Nephron progenitor cell (in vitro differentiated cells): ENCODE measurements at places on chromosomes 1 and 21.

GRCh38 chr1:203302894-203303293, 2.4 kb upstream of the BTG2 start:
- DNase-seq: no peak

- DNase-seq: no peak
Measured at GRCh38 chr1:223374064-223374610, 10.2 kb upstream of the SUSD4 start.

- DNase-seq: no peak
Measured at GRCh38 chr1:243734308-243734695, 115.7 kb downstream of the AKT3 start.

- DNase-seq: no peak
Measured at GRCh38 chr1:119331915-119332314, 36.7 kb upstream of the HAO2 start.

DNA sequence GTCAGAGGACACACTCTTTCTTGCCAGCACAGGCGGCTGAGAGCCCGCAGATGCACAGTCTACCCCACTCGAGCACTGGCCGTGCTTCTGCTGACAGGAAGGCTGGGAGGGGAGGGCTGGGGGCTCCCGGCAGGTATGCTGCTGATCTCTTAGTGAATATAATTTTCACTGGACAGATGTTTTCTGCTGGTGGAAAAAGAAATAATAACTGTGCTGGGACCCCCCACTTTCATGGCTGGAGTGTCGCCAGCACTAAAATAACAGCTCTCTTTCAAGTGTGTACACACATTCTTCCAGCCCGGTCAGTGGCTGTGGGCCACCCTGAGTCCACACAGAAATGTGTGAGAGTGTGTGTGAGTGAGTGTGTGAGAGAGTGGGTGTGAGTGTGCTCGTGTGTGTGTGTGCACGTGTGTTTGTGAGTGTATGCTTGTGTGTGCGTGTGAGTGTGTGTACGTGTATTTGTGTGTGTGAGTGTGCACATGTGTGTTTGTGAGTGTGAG, 167.7 kb upstream of the USP24 start:
- no peak for DNase-seq

DNA sequence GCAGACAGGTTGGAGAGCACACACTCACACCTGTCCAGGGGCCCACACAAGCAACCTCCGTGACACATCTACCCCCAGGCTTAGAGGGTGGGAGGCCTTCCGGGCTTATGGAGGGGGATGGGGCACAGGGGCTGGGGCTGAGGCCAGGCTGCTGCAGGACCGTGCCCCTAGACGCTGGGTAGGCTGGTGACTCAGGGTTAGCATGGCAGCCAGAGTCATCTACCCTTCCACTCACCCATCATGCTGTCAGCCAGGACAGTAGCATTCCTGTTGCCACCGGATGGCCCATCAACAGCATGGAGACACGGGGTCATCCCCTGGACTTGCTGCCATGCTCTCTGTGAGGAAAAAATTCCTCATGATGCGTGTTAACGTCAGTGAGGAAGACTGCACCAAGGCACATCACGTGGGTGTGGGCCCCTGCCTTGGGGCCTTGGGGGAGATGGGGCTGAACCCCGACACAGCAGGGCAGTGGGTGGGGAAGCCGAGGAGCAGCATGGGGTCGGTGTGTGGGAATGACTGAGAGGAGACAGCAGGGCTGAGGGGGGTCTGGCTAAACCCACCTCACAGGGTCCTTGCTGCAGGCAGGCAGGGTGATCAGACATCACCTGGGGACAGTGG, 52.8 kb downstream of the WNT9A start:
- no peak for DNase-seq

DNA sequence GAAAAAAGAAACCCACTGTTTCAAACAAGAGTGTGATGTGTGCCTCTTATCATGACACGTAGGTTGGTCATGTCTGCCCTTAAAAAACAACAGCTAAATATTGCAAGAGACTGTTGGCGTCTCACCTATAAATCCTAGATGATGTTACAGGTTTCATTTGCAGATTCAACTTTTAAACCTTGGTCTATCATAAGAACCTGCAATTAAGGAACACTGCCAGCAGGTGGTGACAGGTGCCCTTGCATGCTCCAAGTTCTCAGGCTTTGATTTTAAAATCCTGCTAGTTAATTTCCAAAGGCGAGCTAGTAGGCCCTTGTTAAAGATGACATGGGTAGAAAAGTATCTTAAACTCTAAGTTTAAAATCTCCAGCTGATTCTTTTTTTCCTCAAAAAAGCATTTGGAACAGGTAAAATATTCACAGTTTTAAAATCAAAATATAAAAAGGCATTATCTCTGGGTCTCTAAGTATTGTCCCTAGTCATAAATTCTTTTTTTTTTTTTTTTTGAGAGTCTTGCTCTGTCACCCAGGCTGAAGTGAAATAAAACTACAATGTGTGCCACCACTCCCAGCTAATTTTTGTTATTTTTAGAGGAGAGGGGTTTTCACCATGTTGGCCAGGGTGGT, 39.1 kb downstream of the CLSTN1 start:
- DNase-seq: peak; percentile 44

DNA sequence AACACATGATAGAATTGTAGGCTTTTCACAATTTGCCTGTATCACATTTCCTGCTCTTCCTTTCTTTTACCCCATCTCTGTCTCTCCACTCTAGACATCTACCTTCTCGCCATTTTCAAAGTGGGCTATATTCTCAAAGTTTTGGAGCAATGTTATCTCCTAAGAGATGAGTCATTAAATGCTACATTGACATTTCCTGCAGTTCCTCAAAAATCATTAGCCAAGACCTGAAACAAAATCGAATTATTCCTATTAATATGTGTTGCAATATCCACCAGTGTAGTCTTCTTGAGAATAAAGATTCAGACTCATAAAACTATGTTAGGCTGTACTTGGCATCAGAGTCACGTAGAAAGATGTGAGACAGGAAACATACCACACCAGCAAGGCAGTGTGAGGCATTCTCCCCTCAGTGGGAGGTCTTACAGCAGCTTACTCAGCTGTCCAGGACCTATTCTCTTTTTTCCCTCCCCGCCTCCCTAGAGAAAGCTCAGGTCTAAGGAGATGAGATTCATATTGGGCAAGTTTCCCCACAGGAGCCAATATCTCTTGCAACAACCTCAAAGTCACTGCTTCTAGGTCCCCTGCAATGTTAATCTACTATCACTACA, 38.8 kb downstream of the FRRS1 start:
- DNase-seq: no peak

DNA sequence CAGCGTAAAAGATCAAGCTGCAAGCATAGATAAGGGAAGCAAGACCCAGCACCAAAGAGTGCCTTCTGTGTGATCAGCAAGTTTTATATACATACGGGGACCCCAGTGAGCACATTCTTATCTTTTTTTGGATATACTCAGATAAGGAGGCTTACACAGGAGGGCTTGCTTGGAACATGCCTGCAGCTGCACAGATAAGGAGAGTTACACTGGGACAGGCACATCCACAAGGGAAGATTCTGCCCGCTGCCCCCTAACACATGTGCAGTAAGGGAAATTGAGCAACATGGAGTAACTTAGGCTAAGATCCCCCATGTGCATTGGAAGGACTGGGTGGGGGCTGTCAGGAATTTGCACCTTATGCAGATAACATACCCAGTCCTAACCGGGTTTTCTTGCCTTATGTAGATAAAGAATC, 1334.8 kb downstream of the MRPL39 start:
- no peak for DNase-seq

DNA sequence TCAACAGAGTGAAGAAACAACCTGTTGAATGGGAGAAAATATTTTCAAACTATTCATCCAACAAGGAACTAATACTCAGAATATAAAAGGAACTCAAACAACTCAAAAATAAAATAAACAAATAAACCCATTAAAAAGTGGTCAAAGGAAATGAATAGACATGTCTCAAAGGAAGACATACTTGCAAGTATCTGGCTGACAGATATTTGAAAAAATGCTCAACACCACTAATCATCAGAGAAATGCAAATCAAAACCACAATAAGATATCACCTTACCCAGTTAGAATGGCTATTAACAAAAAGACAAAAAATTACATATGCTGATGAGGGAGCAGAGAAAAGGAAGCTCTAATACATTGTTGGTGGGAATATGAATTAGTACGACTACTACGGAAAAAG, 38.2 kb downstream of the TNFSF4 start:
- DNase-seq: no peak

DNA sequence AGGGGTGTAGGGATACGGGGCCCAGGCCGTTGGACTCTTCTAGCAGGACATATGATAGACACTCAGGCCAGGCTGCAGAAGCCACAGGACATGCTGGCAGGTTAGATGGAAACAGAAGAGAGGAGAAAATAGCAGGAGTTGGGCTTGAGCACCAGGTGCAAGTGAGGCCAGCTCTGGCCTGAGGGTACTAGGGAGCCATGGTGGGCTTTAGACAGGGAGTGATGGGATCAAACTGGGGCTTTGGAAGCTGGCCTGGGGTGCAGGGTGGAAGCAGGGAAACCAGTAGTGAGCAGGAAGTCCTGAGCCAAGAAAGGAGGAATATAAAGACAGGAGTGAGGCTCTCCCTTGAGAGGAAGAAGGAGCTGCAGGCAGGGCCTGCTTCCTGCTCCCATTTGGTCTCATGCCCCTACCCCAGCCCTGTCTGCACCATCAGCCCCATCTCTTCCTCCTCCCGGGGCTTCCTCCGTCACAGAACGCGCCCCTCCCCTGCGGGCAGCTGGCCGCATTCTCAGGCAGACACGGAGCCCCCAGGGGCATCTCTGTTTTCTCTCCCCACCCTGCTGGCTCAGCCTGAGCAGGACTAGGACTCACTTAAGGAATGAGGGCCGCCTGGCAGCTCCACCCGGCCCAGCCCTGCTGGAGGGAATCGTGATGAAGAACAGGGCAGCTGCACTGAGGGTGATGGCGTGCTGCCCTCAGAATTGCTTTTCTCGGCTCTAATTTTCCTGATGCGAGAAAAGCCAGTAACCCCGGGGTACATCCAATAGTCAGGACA, 165.5 kb upstream of the TMEM51 start:
- no peak for DNase-seq

- no peak for DNase-seq
Measured at GRCh38 chr1:109901141-109901523, 9.5 kb upstream of the CSF1 start.

- DNase-seq: no peak
Measured at GRCh38 chr1:21623410-21623961, 45.7 kb downstream of the RAP1GAP start.

DNA sequence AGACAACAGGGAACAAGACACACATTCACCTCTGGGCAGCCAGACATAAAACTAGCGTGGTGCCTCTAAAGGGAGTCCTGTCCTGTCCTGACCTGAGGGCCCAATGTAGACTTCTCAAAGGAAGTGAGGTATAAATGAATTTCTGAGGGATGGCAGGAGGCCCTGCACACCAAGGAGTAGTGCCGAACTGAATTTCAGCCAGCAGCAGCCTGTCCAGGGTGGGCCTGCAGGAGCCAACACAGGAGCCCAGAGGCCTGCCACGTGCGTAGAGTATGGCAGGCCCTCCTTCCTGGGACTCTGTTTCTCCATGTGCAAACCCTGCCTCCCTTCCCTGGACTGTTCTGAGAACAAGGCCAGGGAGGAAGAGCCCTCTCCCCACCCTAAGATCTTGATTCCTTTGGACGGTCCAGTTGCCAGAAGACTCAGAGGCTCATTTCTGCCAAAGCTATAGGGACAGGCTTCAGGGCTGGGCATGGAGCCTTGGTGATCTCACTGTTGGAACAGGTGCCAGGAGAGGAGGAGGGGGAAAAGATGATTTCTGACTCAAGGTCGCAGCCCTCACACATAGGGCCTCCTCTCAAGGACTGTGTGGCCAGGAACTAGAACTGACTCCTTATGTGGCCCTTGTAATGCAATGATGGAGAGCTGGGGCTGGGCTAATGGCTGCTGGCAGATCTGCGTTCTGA, 1.8 kb upstream of the FABP3 start:
- DNase-seq: no peak

DNA sequence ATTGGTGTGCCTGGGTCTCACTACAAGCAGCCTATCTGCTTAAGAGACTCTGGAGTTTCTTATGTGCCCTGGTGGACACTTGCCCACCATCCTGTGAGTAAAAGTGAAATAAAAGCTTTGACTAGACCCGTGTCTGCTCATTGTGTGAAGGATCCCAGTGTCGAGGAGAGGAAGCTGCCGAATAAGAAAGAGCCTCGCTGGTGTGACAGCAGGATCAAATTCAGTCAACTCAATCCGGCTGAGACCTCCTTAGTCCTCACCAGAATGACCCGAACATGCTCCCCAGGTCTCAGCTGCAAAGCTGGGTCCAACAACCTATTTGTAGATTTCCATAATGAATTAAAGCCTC, 14.8 kb downstream of the CD2 start:
- no peak for DNase-seq

DNA sequence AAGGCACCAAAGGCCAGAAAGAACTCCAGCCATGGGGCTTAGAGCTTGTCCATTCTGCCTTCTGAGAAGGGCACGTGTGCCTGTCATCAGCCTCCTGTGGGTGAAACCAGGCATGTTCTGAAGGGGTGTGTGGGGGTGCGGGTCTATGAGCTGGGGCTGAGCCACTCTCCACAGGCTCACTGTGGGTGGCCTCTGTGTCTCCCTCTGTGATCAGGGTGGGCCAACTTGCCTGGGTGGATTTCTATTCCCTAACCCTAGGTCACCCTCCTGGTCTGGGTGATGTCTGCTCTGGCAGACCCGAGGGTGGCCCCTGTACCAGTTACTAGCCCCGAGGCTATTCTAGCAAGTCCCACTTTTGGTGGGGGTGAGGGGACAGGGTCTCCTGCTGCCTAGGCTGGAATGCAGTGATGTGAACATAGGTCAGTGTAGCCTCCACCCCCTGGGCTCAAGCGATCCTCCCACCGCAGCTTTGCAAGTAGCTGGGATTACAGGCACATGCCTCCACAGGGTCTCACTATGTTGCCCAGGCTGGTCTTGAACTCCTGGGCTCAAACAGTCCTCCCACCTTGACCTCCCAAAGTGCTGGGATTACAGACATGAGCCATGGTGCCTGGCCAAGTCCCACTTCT, 94.4 kb downstream of the TRIM11 start:
- DNase-seq: no peak

DNA sequence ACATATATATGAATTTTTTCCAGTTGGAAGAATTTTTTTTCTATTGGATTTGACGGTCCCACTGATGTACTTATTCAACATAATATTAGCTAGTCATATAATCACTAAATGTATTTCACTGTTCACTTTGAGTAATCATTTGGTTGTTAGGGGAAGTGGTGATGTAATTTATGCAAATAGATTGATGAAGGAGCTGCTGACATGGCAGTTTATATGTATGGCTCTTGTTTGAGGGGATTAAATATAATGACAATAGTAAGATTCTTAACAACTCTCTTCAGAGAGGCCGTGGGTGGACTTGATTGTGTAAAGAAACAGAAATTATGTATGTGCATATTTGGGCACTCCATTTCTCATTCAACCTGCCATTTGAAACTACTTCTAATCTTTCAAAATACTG, 653.6 kb upstream of the ADGRL4 start:
- DNase-seq: no peak

- no peak for DNase-seq
Measured at GRCh38 chr1:243620096-243620495, 229.9 kb downstream of the AKT3 start.

DNA sequence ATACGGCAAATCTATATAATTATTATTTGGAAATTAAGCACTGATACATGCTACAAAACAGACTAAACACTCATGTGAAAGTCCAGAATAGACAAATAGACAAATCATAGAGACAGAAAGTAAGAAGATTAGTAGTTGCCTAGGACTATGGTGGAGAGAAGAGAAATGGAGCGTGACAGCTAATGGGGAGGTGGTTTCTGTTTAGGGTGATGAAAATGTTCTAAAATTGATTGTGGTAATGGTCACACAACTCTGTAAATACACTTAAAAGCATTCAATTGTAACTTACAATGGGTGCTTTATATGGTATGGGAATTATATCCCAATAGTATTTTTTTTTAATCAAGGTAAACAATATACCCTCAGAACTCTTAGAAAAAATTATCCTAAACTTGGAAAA, 20.4 kb upstream of the ITLN2 start:
- no peak for DNase-seq
